ENCODE measurements at places on chromosomes 3 and 15.

DNA sequence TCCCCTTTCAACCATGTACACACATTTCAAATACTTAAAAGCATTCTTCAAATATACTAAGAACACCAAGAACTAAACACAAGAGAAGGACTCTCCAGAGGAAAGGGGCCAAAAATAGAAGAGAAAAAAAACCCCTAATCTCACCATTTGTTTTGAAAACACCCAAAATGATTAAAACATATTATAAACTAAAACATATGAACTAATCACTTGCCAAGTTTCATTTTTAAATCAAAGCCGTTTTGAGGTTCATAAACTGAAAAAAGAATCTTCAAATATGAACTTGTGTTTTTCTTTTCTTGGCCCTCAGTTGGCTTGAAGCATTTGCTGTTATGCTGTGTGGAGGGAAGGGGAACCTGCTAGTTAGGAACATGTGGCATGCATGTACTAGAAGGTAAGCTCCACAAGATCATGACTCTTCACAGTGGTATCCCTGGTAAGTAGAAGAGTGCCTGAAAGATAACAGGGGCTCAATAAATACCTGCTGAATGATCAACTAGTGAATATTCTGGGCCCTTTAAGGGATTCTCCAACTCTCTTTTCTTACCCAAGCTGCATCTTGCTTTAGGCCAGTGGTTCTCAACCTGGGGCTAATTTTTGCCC lies 224.5 kb downstream of the TIGIT start:
- no peaks in the 10 kb centered on the region for H3K27me3 ChIP-seq
- DNase-seq: no peak
- H3K27ac ChIP-seq: no peak overlapping the region

GRCh38 chr3:36942638-36943248 lies 2.1 kb downstream of the TRANK1 start:
- peaks cover 3% of the 10 kb centered on the region for H3K27me3 ChIP-seq
- H3K4me3 ChIP-seq: no peak overlapping the region
- H3K36me3 ChIP-seq: peaks cover 15% of the 10 kb centered on the region
- H3K27ac ChIP-seq: peak overlapping the region; percentile 25

GRCh38 chr15:31803388-31803884 lies 226.9 kb upstream of the CHRNA7 start:
- no peak for DNase-seq
- H3K27ac ChIP-seq: no peak overlapping the region
- peaks cover 2% of the 10 kb centered on the region for H3K27me3 ChIP-seq
- H3K4me1 ChIP-seq: no peaks in the 10 kb centered on the region

GRCh38 chr3:68373727-68374126 lies 558.6 kb downstream of the TAFA4 start:
- H3K4me1 ChIP-seq: peaks cover 3% of the 10 kb centered on the region
- no peak overlapping the region for H3K27ac ChIP-seq
- DNase-seq: no peak
- H3K4me3 ChIP-seq: no peak overlapping the region
- H3K27me3 ChIP-seq: no peaks in the 10 kb centered on the region
- H3K36me3 ChIP-seq: no peaks in the 10 kb centered on the region

GRCh38 chr3:187827723-187828122 lies 82.5 kb upstream of the BCL6 start:
- H3K27ac ChIP-seq: no peak overlapping the region
- no peaks in the 10 kb centered on the region for H3K36me3 ChIP-seq
- H3K4me1 ChIP-seq: no peaks in the 10 kb centered on the region
- H3K4me3 ChIP-seq: no peak overlapping the region

DNA sequence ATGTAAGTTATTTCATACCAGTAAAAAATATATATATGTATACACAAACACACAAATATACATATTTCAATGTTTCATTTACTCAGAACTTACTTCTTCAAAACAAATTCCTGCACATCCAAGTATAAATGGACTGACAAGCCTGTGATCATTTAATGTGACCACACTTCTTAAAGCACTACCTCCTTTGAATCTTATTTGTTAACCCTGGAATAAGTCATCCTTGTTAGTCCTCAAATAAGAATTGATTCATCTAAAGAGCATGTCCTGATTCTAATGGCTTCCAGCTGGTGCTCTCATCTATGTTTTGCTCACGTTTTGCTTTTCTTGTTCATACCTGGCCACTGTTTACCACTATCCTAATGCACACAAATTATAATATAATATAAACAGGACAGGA lies 103.9 kb upstream of the UBP1 start:
- H3K36me3 ChIP-seq: peaks cover 32% of the 10 kb centered on the region
- no peak for DNase-seq
- H3K27ac ChIP-seq: no peak overlapping the region
- H3K4me3 ChIP-seq: no peak overlapping the region
- H3K4me1 ChIP-seq: no peaks in the 10 kb centered on the region
- H3K27me3 ChIP-seq: no peaks in the 10 kb centered on the region

GRCh38 chr15:47551079-47551478 lies 166.2 kb upstream of the SEMA6D start:
- peaks cover 20% of the 10 kb centered on the region for H3K4me1 ChIP-seq
- DNase-seq: no peak
- no peak overlapping the region for H3K4me3 ChIP-seq
- H3K27ac ChIP-seq: no peak overlapping the region
- H3K36me3 ChIP-seq: no peaks in the 10 kb centered on the region

DNA sequence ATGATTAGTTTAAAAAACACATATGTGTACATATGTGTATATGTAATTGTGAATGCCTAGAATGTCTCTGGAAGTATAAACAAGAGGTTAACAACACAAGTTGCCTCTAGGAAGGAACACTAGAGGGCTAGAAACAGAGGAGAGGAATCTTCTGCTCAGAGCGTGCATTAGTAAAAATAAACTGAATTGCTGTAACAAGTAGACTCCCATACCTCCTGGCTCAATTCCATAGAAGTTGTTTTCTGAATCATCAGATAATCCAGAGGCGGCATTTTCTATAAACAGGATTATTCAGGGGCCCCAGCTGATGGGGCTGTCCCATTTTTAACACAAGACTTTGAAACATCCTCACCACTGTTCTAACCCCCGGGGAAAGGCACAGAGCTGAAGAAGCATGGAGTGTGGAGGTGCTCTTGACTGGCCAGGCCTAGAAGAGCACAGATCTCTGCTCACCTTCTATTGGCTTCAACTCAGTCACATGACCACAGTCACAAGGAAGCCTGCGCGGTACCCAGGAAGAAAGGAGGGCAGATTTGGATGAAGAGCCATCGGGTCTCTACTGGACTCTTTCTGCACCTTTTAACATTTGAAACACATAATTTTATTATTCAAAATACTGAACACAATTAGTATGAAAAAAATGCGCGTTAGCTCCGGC lies 145.7 kb downstream of the TLE3 start:
- H3K36me3 ChIP-seq: no peaks in the 10 kb centered on the region
- peaks cover 13% of the 10 kb centered on the region for H3K27me3 ChIP-seq
- H3K4me3 ChIP-seq: no peak overlapping the region
- no peaks in the 10 kb centered on the region for H3K4me1 ChIP-seq
- DNase-seq: no peak

DNA sequence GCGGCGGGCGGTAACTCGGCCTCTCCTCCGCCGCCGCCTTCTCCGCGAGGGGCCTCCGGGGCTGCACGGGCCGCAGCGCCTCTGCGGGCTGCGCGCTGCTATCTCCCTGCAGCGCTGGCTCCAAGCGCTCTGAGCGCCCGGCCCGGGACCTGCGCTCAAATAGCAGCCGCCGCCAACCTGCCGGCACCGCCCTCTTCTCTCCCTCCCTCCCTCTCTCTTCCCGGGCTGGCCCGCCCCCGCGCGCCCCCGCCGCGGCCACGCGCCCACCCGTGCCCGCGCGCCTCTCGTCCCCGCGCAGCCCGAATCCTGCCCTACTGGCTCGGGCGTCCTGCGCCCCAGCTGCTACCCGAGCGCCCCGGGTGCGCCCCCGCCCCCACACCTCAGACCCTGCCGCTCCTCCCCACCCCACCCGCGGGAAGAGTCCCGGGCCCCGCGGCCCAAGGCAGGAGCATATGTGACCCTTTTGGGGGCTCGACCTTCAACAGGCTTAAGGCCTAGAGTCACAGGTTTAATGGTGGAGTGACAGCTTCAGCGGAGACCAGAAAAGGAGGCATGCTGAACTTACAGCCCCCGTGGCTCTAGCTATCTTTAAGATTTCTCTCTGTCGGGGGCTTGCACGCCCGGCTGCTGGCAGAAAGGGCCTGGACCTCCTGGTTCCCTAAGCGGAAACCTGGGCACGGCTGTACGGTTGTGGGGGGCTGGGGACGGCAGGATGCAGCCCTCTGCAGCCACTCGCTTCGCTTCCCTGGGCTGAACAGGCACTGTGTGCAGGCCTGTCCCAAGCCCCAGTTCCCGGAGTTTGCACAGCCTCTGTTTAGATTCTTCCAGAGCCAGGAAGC lies at the start of gene CACNA2D2:
CACNA2D2 (minus strand) TSS at position 131 of the 839 bp plus-strand sequence. CDS start 211 bp downstream, outside the sequence.
- H3K27ac ChIP-seq: no peak within 1 kb of the TSS
- peak within 1 kb of the TSS; percentile 68 for H3K4me3 ChIP-seq
- H3K27me3 ChIP-seq: peaks cover 75% of the 10 kb centered on the region

DNA sequence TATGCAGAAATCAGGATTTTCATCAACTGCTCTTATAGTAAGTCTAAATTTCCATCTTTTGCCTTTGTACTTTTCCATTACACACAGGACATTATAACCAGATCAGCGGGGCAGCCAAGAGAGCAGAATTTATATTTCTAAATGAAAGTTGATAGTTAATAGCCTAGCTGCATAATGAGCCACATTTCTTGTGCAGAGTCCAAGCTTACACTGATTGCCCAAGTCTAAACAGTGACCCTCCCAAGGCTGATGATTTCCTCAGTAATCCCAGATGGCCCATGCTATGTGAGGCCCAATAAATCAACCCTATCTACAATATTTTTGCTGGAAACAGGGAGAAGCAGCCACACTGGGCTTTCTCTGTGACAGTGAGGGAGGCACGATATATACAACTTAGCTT lies 475.8 kb upstream of the KCNMB2 start:
- H3K27ac ChIP-seq: no peak overlapping the region
- H3K4me3 ChIP-seq: no peak overlapping the region
- peaks cover 14% of the 10 kb centered on the region for H3K4me1 ChIP-seq
- peaks cover 2% of the 10 kb centered on the region for H3K36me3 ChIP-seq
- no peaks in the 10 kb centered on the region for H3K27me3 ChIP-seq

GRCh38 chr3:36394176-36394575 lies 13.9 kb downstream of the STAC start:
- no peak for DNase-seq
- peaks cover 14% of the 10 kb centered on the region for H3K27me3 ChIP-seq
- no peak overlapping the region for H3K27ac ChIP-seq
- no peak overlapping the region for H3K4me3 ChIP-seq
- H3K36me3 ChIP-seq: no peaks in the 10 kb centered on the region

- no peaks in the 10 kb centered on the region for H3K4me1 ChIP-seq
- DNase-seq: no peak
- H3K4me3 ChIP-seq: no peak overlapping the region
- H3K36me3 ChIP-seq: no peaks in the 10 kb centered on the region
These were observed 20.9 kb downstream of the SYN2 start for GRCh38 chr3:12024959-12025570.

DNA sequence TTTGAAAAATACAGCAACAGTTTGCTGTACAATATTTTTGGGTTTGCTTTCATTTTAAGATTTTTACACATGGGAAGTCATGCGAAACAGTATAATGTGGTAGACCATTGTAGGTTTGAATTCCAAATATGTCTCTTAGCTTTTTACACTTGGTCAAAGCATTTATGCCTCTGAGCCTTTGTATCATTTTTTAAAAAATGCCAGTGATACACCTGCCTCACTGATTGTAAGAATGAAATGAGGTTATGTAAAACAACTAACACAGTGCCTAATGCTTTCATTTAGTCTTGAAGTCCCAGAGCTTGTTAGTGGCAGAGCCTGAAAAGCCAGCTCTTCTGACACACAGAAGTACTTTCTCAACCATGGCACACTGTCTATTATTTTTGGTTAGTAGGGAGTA lies 202.0 kb downstream of the UBE2E2 start:
- no peak for DNase-seq
- no peaks in the 10 kb centered on the region for H3K36me3 ChIP-seq
- peaks cover 22% of the 10 kb centered on the region for H3K4me1 ChIP-seq
- H3K27ac ChIP-seq: no peak overlapping the region
- no peak overlapping the region for H3K4me3 ChIP-seq

- no peak overlapping the region for H3K27ac ChIP-seq
- no peak overlapping the region for H3K4me3 ChIP-seq
- no peaks in the 10 kb centered on the region for H3K27me3 ChIP-seq
- peaks cover 12% of the 10 kb centered on the region for H3K4me1 ChIP-seq
These were observed 557.2 kb downstream of the NR2F2 start for GRCh38 chr15:96887730-96888129.

GRCh38 chr3:69201658-69202057 lies 79.3 kb upstream of the LMOD3 start:
- H3K36me3 ChIP-seq: peaks cover 16% of the 10 kb centered on the region
- DNase-seq: no peak
- peaks cover 63% of the 10 kb centered on the region for H3K4me1 ChIP-seq
- H3K27me3 ChIP-seq: no peaks in the 10 kb centered on the region
- H3K27ac ChIP-seq: peak overlapping the region; percentile 93

- no peaks in the 10 kb centered on the region for H3K36me3 ChIP-seq
- H3K4me1 ChIP-seq: peaks cover 32% of the 10 kb centered on the region
- H3K27ac ChIP-seq: peak overlapping the region; percentile 89
- peaks cover 5% of the 10 kb centered on the region for H3K27me3 ChIP-seq
These were observed 81.1 kb upstream of the NEO1 start for GRCh38 chr15:72970933-72971760.

DNA sequence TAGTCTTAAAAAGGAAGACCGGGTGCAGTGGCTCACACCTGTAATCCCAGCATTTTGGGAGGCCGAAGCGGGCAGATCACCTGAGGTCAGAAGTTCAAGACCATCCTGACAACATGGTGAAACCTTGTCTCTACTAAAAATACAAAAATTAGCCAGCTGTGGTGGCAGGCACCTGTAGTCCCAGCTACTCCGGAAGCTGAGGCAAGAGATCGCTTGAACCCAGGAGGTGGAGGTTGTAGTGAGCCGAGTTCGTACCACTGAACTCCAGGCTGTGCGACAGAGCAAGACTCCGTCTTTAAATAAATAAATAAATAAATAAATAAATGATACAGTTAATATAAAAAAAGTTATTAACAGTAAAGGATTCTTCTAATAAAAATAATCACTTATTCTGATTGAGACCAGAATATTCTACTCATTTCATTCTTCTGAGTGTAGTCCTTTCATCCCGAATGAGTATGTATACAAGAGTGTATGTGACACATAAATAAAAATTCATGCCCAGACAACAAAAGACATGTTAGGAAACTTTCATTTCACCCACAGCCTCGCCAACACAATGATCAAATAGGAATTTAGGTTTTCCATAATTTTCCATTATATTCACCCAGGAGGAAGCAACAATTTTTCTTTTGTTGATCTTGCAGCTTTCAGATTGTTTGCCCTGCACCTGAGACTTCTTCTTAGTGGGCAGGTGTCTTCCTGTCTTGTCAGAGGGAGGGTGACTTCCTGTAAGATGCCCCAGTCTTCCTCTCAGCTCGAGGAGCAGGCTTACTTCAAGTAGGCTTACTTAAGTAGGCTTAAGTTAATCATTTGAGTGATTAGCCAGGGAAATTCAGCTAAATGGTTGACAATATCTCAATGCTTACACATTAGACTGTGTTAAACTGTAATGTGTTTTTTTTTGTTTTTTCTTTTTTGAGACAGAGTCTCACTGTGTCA lies 7.8 kb upstream of the NUP210 start:
- no peak for DNase-seq
- H3K27ac ChIP-seq: no peak overlapping the region
- H3K4me3 ChIP-seq: no peak overlapping the region
- no peaks in the 10 kb centered on the region for H3K4me1 ChIP-seq

All from mesothelial cell of epicardium (in vitro differentiated cells).